ENCODE measurements at places on chromosomes 6 and 20. TPM values are rescaled to one million over a fixed set of nuclear protein-coding genes. Genes with fewer than 3 reads are reported as not detected.

BACH2 gene
- total RNA-seq: 10.5 TPM

- DNase-seq: no peak
Observed at GRCh38 chr6:35443341-35444030, 8.7 kb upstream of the FANCE start.

ERGIC3 gene
- 208 TPM for total RNA-seq

SLC22A2 gene
- total RNA-seq: not detected

BMP5 gene
- total RNA-seq: not detected

CABLES2 gene
- 6.4 TPM for total RNA-seq

DNA sequence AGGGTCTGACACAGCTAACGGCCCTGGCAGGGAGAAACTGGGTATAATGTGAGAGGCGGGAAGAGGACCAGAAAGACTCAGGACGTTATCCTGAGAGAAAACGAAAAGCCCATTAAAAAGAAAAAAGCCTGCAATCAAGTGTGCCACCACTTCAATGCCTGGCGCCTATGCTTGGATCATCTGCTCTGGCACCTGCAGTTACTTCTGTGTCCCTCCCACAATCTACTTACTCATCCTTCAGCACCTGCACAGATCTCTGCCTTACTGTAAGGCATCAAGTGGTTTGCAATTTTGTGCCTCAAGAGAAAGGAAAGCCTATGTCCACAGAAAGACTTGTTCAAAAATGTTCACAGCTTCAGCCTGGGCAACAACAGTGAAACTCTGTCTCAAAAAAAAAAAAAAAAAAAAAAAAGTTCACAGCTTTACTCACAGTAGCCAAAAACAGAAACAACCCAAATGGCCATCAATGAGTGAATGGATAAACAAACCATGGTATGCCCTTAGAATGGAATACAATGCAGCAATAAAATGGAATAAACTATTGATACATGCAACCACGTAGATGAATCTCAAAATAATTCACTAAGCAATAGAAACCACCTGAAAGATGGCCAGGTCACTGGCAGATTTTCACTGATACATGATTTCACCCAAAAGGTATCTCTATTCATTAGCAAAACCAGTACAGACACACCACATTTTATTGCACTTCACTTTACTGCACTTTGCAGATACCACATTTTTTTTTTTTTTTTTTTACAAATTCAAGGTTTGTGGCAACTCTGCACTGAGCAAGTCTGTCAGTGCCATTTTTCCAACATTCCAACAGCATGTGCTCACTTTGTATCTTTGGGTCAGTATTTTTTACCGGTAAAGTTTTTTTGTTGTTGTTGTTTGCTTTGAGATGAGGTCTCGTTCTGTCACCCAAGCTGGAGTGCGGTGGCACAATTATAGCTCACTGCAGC is 48.6 kb downstream of the ABHD12 start:
- no peak for DNase-seq

GRCh38 chr20:47736570-47737152 is 48.6 kb downstream of the SULF2 start:
- no peak for DNase-seq

- no peak for DNase-seq
Observed at GRCh38 chr20:38387953-38388352, 41.7 kb downstream of the LBP start.

PGBD1 gene
- total RNA-seq: 8.5 TPM

HSPA1L gene
- 1.5 TPM for total RNA-seq

TRIM31 gene
- not detected for total RNA-seq

All from chondrocyte (in vitro differentiated cells).